T-helper 1 cell (primary cell): ENCODE measurements at places on chromosomes 13 and 19.

DNA sequence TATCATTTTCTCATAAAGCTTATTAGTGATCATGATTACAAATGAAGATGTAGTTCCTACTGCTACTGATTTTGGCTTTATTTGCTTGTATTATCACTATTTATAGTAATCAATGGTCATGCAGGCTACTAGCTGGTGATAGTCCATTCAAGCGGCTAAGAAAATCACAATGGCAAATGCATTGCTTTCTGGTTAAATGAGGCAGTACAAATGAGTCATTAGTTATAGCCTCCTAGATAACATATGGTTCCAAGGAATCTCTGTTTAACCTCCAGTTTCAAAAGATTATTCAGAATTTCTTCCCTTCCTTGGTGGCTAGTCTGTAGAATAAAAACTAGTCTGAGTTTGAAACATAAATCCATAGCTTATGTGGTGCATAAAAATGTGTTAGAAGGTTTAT is 141.3 kb upstream of the HTR2A start:
- no peak for DNase-seq

DNA sequence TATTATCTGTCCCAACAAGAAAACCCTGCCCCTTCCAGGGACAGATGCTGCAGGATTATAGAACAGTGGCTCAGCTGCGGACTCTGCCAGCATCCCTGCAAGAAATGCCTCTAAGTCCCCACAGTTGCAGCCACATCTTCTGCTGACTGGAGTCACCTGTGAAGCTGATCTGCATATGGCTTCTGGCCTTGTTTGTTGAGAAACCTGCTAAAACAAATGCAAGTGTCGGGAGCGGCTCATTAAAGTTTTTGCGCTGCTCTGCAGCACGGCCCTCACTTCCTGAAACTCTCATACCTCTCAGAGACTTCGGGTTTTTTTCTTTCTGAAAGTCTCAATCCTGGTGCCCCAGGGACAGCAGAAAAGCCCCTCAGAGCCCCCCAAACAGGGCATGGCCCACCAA is 725.0 kb downstream of the UQCRFS1 start:
- DNase-seq = no peak

GRCh38 chr13:21079761-21080592 is 18.6 kb upstream of the LATS2 start:
- no peak for DNase-seq

- DNase-seq = no peak
These were observed 19.8 kb upstream of the KLHL1 start for GRCh38 chr13:70128098-70128497.

- DNase-seq = no peak
These were observed 4.7 kb upstream of the GJB2 start for GRCh38 chr13:20197361-20197834.

DNA sequence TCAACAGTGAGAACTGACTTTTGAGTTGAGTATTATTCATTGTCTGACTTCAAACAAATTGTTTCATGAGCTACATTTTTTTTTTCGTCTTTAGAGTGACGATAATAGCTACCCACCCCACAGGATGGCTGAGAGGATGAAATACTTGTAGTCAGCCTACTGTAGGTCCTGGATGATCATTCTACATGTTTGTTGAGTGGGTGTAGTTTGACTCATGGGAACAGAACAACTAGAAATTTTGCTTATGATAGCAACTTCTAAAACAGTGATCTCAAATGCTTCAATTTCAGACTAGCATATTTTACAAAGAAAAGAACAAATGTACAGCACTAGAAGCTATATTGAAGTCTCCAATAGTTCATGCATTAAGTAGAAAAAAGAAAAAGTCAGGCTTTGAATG is 651.8 kb downstream of the PCDH9 start:
- no peak for DNase-seq

DNA sequence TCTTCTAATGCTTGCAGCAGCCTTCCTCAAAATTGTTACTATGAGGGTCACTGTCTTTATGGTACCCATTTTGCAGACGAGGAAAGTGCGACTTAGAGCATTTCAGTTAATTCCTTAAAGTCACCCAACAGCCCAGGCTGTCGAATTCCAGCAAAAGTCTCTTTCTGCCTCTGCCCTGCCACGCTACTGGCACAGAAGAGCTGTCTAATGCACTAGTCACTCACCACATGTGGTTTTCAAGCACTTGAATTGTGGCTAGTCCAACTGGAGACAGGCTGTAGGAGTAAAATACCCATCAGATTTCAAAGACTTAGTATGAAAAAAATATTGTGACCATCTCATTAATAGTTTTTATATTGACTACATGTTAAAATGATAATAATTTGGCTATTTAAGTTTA is 1.7 kb downstream of the FPR1 start:
- DNase-seq = no peak

DNA sequence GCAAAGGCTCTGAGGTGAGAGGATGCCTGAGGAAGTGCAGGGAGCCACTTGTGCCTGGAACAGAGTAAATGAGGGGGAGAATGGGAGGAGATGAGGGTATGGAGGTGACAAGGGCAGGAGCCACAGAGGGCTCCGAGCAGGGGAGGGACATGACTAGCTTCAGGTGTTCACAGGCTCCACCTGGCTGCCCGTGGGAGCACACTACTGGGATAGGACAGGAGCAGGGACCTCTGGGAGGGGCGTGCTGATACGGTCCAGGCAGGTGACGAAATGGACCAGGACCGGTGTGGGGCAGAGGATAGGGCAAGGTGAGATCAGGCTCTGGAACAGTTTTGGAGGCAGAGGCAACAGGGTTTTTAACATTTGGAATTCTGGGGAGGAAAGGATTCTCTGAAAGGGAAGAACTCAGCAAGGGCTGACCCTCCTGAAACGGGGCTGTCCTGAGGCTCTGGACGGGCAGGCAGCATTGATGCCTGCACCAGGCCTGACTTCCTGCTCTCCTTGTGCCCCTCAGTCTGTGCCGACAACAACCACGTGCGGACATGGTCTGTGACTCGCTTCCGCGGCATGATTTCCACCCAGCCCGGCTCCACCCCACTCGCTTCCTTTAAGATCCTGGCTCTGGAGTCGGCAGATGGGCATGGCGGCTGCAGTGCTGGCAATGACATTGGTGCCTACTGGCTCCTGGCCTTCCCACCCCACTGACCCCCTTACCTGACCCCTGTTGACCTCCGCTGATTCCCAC is 11.6 kb downstream of the SHKBP1 start:
- no peak for DNase-seq

DNA sequence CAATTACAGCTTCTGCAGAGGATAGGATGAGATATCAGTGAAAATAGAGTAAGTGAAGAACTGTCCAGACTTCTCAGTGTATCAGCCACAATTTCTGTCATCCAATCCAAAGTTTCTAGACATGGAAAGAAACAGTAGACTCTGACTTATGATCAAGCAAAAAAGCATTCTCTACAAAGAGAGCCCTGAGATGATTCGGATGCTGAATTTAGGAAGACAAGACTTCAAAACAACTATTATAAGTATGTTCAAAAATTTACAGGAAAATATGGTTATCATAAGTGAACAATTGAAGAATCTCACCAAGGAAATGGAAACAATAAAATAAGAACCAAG is 238.2 kb upstream of the IRS2 start:
- DNase-seq = no peak

GRCh38 chr13:65613004-65613403 is 1617.1 kb downstream of the PCDH9 start:
- DNase-seq = no peak

GRCh38 chr19:39078436-39079200 is 5.5 kb upstream of the ACP7 start:
- no peak for DNase-seq

DNA sequence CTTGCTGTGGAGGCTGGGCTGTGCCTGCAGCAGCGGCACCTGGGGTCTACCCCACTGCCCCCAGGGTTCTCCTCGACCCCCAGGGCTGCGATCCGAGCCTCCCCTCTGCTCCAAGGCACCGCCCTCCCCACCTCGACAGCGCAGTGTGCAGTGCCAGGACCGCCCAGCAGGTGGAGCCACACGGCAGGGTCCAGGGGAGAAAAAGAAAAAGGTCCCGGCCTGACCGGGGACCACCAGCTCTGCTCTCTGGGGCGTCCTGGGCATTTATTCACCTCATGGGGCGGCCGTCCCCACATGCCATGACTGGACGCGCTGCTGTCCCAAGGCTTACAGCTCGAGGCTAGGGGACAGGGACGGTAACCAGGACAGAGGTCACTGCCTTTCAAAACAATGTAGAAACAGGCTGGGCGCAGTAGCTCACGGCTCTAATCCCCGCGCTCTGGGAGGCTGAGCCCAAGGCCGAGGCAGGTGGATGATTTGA is 10.6 kb downstream of the REXO1 start:
- DNase-seq = no peak

- no peak for DNase-seq
These were observed 7.7 kb downstream of the AKAP8 start for GRCh38 chr19:15371786-15372380.

GRCh38 chr13:42107421-42107820 is 59.0 kb downstream of the DGKH start:
- no peak for DNase-seq

DNA sequence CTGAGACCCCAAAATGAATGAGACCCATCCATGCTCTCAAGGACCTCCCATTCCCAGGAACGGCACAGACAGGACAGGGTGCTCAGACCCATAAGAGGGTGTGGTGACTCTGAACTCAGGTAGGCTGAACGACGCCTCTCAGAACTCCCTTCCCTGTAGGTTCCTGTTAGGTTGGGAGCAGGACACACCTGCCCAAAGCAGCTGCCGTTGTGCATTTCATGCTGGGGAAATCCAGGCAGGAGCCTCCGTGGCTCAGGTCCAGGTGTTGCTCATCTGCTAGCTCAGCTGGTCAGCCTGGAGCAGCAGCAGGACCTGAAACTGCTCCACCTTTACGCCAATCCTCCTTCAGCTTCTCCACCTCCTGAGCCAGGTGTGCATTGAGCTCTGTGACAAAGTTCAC is 19.1 kb upstream of the TEX101 start:
- no peak for DNase-seq
